ENCODE measurements at places on chromosomes 6 and 20.
A peak's percentile ranks its signal among the peaks of the same experiment; 100 is the strongest.

DNA sequence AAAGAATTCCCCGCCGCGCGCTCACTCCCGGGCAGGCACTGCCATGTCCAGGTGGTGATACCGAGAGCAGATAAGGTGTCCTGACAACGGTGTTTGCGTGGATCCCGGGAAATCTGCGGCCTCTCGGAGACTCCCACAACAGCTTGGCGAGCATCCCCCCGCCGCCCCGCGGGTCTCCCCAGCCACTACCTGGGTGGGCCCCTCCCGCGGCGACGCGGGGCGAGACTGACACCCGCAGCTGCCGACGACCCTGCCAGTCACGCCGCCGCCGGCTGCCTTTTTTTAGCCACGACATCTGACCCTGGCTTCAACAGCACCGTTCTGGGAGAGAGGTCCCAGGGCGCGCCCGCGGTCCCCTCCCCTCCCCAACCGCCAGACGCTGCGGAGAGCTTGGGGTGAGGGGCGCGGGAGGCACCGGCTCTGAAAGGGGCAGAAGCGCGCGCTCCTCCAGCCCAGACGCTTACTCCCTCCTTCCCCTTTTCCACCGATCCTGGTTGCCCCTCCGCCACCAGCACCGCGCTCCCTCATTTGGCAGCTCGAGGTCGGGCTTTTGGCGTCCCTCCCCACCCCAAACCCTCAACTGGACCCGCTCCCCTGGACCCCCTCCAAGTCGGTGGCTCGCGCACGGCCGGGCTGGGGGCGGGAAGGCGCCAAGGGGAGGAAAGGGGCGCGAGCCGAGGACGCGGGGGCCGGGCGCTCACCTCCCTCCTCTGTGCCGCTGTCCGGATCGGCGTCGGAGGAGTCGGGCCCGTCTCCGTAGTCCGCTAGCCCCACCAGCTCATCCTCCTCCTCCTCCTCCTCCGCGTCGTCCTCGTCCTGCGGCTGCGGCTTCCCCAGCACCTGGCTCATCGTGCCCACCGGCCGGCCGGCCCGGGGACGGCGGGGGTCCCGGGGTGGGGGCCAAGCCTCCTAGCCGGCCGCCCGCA lies 665 bp downstream of the RRAGD start:
- DNase-seq = no peak

DNA sequence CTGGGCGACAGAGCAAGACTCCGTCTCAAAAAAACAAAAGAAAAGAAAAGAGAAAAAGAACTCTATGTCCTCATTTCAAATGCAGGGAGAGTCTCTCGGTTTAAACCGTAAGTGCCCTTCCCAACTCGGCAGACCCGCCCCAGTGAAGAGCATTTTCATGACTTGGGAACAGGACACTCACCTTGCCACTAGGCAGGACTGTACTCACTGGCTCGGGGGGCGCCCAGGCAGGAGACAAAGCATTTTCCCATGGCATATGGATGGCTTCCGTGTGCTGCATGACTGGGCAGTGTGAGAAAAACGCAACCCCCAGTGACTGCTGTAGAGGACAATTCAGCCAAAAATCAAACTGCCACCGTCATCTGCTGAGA lies 23.7 kb upstream of the MRGBP start:
- DNase-seq = no peak

DNA sequence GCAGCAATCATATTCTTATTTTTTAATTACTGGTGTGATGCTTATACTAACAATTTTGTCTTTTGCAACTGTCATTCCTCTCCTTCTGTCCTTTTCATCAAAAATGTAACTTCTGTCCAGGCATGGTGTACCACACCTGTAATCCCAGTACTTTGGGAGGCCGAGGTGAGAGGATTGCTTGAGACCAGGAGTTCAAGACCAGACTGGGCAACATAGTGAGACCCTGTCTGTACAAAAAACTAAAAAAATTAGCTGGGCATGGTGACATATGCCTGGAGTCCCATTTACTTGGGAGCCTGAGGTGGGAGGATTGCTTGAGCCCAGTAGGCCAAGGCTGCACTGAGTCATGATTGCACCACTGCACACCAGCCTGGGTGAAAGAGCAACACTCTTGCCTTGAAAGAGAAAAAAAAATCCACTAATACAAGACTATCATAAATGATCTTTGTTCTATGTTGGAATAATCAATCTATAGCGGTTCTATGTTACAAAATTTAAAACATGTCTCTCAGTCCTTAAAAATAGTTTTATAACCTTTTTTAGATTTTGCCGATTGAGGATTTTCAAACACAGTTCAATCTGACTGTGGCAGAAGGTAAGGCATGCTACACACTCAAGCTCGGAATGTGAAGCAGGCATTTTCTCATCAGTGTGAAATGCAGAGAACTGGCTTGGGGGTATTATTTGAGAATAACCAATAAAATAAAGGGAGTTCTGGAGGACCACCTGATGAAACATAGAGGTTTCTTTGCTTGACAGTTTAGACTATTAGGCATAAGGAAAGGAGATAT lies 70.4 kb downstream of the ENPP1 start:
- no peak for DNase-seq

DNA sequence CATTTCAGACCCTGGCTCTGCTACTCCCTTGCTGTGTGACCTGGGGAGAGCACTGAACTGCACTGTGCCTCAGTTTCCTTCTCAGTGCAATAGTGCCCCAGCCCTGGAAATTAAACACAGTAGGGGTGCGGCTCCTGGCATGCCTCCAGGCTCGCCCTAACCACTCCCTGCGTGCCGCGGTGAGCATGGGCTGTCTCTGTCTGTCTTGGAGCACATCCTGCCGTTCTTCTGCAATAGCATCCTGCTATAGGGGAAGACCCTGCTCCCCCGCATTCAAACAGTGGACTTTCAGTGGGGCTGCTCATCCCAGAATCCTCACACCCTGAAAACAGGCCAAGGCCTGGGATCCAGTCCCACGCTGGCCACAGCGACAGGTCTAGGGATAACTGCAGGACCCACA lies 129.5 kb downstream of the FOXC1 start:
- no peak for DNase-seq

DNA sequence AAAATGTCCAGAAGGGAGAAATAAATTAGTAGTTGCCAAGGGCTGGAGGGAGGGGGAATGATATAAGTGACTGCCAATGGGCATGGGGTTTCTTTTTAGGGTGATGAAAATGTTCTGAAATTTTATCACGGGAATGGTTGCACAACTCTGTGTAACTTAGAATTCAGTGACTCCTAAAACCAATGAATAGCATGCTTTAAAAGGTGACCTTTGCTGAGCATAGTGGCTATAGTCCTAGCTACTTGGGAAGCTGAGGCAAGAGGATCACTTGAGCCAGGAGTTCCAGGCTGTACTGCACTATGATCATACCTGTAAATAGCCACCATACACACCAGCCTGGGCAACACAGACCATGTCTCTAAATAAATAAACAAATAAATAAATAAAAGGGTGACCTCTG lies 109.0 kb downstream of the ATG5 start:
- DNase-seq = no peak

GRCh38 chr6:91669154-91669870 lies 1082.4 kb upstream of the MAP3K7 start:
- DNase-seq = peak; percentile 87

DNA sequence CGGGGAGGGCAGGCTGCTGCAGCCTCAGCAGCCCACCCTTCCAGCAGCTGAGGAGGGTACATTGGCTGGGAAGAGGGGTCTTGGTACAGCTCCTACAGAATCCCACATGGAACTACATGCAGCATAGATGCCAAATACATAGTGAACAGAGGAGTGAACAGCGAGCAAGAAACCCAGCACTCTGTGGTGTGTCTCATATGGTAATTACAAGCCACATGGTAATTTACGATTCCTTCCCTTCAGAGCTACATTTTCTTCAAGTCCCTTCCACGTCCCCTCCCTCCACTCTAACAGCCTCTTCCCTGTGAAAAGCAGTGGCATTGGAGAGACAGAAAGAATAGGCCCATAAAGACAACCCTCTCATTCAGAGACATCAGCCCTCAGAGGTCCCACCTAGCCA lies 167.7 kb downstream of the SYNDIG1 start:
- no peak for DNase-seq

DNA sequence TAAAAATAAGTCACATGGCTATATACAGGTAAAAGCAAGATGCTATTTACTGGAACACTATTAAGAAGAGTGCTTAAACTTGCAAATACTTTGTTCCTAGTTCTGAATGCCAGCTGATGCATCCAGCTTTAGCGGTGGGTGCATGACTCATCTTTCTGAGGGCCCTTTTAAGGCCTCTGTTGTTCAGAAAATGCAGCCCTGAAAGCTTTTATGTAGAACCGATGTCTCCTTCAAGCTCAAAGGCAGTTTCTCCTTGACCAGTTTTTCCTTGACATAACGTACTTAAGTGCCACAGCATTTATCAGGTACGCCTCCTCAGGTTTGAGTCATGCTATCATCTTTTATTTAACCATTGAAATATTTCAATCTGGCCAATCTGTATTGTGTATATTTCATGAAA lies 82.8 kb downstream of the MLIP start:
- DNase-seq = no peak

GRCh38 chr6:163718537-163718936 lies 304.0 kb downstream of the QKI start:
- DNase-seq = no peak
